Mucosa of descending colon (tissue), 3 donors: ENCODE measurements at places on chromosomes 16 and 17. TPM values are rescaled to one million over a fixed set of nuclear protein-coding genes. Genes with fewer than 3 reads are reported as not detected.
A peak's percentile ranks its signal among the peaks of the same experiment; 100 is the strongest.

PPL gene
- 13.9 TPM for total RNA-seq

CDRT15 gene
- not detected for total RNA-seq

TPPP3 gene
- total RNA-seq: 4.8 TPM

CX3CL1 gene
- total RNA-seq: 10.5 TPM

GRCh38 chr17:15650741-15651582 lies 31.5 kb upstream of the FBXW10B start:
- DNase-seq: peak; percentile 58

DNA sequence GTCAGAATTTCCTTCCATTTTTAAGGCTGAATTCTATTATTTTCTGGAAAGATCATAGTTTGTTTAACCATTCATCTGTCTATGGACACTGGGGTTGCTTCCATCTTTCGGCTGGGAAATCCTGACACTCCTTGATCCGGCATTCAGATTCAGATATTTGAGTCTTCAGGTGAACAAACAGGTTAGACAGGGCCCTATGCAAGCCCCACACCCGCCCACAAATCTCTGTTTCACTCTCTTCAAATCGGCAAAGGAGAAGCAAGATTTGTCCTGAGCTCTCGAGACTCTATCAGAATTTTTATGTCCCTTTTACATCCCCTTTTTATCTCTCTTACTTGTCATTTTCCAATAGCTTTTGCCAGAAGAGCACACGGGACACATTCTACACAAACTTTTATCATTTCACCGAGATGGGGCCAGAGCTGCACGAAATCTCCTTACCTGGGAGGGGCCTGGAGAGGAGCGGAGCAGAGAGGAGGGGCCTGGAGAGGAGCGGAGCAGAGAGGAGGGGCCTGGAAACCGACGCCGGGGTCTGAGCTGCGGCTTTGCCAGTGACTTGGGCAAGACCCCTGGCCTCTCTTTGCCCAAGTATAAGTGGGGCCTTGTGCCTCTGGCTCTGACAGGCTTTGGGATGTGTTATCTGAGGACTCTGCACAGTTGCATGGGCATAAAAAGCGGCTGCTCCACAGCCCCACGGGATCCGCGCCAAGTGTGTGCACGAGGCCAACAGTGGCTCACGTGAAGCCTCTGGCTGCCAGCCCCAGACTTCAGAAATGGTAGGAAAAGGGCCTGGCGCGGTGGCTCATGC lies 54.3 kb upstream of the RBFOX3 start:
- DNase-seq: peak; percentile 77

DNA sequence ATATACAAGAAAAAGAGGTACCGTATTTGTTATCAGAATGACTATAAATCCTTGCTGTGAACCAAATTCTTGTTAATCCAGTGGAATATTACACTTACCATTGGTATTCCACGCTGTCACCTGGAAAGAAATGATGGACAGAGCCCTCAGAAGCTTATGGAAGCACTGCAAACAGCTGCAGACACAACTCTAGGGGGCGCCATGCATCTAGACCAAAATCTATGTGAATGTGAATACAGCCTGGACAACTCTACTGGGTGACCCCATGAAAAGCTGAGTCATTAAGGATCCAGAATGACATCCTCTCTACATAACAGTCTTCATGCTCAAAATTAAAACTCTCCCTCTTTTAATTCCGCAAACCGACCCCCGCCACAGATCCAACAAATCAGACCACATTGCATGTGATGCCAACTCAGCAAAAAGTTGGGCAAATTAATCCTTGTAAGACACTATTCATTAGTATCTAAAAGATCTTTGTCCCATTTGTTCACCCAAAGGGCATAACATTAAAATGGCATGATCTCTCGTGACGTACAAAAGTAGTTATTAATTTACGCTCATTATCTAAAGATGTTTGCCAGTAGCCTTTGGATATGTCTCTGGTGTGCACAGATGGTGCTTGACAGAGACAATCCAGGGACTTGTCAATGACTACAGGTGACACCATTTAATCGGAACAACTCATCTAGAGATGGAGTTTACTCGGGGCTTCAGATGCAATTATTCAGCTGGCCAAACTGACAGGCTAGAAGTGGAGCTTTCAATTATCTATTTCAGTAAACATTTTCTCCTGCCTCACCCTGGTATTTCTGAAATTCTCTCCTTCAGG lies 552.7 kb upstream of the PSMD7 start:
- peak; percentile 33 for DNase-seq

DNA sequence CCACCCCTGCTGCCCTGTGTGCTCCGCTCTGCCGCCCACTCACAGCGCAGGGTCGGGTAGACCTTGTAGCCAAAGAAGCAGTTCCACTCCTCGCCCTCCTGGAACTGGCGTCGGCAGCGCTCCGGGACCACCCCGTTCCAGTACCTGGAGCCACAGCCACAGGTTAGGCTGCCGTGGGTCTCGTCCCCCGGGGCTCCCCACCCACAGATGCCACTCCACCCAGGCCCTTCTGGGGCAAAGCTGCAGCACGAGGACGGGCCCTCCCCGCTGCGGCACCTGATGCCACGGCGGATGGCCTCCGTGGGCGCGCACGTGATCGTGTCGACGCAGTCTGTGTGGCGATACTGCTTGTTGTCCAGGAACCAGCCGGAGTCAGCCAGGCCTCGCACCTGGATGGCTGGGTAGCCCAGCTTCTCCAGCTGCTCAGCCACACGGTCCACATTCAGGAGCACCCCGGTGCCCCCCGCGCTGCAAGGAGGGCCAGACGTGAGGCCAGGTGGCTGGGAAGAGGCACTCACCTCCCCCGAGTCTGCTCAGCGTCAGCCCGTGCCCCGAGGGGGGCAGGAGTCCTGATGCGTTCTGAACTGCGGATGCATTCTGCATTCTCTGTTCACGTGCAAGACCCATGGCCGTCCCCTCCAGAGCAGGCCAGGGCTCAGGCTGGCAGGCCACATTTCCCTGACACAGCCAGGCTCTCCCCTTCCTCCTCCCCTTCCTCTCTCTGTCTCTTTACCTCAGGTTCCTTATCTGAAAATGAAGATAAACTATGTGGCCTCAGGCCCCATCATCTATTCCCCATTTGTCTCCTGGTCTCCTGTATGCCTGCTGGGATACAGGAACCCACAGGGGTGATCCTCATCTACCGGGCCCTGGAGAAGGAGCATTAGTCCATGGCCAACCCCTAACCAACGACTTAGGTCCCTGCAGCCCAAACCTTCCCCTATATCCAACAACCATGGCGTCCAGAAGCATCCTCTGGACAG lies 4.1 kb downstream of the NOTUM start:
- DNase-seq: no peak

DNA sequence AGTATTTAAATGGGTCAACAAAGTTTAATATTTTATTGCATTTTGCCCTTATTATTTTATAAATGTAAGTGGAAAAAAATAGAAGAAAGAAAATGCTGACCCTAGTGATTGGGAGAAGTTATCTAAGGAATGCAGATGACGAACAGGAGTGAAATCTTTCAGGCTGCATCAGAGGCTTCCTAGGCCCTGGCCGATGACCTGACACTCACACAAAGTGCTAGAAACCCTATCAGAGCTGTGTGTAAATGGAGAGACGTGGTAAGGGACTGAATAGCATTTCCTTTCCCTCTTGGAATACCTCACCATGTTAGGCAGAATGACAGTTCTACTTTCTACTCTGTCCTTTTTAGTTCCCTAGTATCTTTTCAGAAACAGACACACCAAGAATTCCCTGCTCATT lies 44.9 kb upstream of the CNEP1R1 start:
- DNase-seq: no peak

- no peak for DNase-seq
Observed at GRCh38 chr17:18949566-18949965, 2.4 kb upstream of the SLC5A10 start.

- DNase-seq: peak; percentile 23
Observed at GRCh38 chr17:2704890-2705248, 6.7 kb downstream of the CLUH start.

GRCh38 chr16:12899529-12900143 lies 1.8 kb upstream of the SHISA9 start:
- DNase-seq: no peak
